ENCODE measurements at places on chromosomes 11 and 22.

- peak; percentile 18 for DNase-seq
These were observed 187.1 kb downstream of the BLID start for GRCh38 chr11:121928597-121929580.

GRCh38 chr22:32411402-32411801 lies 645 bp downstream of the RTCB start:
- peak; percentile 62 for DNase-seq

GRCh38 chr11:6419009-6419631 lies at the start of gene APBB1:
Gene APBB1 (minus strand): TSS chr11:6419094. CDS start chr11:6411347, 7,747 bp downstream.
- DNase-seq, result peak; percentile 89

GRCh38 chr11:122898799-122899198 lies 16.2 kb downstream of the JHY start:
- no peak for DNase-seq

DNA sequence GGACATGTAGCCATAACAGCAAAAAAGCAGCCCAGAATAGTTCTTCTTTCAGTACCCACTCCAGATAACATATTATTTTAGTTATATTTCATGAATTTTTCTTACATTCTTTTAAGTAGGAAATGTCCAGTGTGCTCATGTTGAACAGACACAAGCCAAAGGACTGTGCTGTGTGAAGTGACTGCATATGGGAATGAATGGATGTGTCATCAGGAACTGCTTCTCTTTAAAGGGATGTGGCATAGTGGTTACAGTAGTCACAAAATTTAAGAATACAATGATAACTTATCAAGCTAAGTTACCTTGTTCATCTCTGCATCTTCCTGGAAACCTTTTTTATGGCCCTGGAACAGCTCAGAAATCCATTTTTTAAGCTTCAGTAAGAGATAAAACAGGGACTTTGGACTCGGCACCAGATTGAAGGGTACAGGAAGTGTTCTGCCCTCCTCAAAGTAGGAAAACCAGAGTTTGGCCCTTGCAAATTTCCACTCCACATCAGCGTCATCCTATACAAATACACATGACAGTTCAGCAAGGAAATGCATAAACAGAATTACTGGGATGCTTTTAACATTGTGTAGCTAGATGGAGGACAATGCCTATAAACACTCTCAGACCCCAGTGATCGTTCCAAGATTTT lies 112.8 kb downstream of the TRPC6 start:
- peak; percentile 15 for DNase-seq

DNA sequence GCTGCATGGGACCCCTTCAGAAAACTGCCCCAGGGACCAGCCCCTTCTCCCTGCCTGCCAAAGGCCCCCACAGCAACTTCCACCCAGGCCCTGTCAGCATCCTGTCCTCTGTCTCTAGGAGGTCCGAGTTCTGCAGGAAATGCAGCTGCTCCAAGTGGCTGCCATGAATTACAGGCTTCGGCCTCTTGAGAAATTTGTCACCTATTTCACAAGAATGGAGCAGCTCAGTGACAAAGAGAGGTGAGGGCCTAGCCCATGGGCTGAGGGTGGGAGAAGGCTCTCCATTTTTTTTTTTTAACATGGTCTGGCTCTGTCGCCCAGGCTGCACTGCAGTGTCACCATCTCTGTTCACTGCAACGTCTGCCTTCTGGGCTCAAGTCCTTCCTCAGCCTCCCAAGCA lies 7.3 kb downstream of the RGL4 start:
- no peak for DNase-seq

DNA sequence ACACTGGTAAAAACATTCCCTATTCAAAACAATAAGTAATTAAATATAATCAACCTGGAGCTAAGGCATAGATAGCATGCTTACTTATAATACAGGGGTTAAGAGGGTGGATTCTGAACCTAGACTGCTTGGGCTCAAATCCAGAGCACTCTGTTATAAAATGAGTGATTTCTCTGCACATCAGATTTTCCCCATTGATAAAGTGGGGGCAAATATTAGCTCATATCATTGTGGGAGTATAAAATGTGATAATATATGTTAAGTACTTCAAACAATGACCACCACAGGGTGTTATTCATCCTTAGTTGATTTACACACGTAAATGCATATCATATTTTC lies 139.4 kb downstream of the LUZP2 start:
- no peak for DNase-seq

DNA sequence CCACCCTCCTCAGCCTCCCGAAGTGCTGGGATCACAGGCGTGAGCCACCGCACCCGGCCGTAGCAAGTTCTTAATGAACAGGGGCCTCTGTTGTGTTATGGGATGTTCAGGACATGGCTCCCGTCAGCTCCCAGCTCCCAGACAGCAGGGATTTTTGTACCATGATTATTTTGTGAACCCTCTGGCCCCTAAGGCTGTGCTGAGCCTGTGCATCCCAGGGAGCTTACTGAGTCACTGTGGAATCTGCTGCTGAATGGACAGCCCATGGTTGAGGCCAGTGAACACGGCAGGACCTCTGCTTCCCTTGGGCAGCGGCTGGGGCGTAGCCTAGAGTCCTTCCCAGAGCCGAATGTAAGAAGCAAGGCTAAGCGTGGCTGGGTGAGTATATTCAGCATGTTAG lies 245.2 kb downstream of the NTM start:
- DNase-seq, result no peak

DNA sequence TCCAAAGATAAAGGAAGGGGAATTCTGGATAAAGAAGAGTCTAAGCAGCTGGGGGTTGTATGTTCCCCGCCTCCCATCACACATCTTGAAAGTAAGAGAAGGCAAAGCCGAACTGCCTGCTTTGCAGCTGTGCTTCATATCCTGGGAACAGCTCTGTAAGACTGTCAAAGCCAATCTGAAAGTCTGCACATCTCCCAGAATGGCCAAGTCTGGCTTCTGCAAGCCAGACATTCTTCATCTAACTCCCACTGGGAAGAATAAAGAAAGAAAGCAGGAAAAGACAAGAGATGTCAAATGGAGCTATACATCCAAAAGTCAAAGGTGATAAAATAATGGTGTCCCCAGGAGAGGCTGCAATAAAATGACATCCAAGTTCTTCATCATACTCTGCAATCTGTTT lies 15.4 kb downstream of the MORC2 start:
- DNase-seq, result no peak

GRCh38 chr11:12864316-12865156 lies 144.6 kb upstream of the RASSF10 start:
- DNase-seq, result peak; percentile 90

- peak; percentile 40 for DNase-seq
These were observed 21.4 kb downstream of the XRCC6 start for GRCh38 chr22:41642331-41643110.

DNA sequence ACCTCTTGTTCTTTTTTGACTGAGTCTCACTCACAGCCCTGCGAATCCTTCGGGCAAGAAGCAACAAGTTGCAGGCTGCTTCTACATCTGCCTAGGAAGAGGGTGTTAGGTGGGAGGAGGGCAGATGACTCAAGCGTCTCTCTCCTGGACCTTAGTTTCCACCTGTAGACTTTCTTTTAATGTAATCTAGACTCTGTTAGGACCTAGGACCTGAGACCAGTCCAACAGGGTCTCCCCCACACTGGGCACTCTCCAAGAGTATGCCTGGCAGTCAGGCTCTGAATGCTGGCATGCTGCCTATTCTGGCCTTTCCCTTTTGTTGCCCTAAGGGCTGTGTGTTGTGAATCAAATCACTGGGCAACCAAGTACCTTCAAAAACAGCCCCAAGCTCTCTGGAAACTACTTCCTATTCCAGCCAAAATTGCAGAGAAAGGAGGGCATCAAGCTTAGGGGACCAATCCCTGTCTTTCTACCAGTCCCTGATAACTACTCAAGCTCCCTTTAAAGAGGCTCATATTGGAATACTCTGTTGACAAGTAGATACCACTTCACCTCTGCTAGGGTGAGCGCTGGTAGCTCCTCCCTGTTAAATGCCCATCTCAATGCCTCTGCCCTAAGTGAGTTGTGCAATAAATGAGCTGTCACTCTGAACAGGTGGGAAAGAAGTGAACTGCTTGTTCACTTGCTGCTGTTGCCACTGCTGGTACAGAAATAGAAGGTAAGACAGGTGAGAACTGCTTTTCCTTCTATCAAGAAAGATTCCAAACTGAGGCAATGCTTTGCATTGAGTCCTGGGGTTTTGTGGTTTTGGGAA lies at the start of gene BBOX1:
TSS of gene BBOX1 (plus strand) at position 514 of the 814 bp plus-strand sequence. CDS start 14,616 bp downstream, outside the sequence.
- peak; percentile 54 for DNase-seq

DNA sequence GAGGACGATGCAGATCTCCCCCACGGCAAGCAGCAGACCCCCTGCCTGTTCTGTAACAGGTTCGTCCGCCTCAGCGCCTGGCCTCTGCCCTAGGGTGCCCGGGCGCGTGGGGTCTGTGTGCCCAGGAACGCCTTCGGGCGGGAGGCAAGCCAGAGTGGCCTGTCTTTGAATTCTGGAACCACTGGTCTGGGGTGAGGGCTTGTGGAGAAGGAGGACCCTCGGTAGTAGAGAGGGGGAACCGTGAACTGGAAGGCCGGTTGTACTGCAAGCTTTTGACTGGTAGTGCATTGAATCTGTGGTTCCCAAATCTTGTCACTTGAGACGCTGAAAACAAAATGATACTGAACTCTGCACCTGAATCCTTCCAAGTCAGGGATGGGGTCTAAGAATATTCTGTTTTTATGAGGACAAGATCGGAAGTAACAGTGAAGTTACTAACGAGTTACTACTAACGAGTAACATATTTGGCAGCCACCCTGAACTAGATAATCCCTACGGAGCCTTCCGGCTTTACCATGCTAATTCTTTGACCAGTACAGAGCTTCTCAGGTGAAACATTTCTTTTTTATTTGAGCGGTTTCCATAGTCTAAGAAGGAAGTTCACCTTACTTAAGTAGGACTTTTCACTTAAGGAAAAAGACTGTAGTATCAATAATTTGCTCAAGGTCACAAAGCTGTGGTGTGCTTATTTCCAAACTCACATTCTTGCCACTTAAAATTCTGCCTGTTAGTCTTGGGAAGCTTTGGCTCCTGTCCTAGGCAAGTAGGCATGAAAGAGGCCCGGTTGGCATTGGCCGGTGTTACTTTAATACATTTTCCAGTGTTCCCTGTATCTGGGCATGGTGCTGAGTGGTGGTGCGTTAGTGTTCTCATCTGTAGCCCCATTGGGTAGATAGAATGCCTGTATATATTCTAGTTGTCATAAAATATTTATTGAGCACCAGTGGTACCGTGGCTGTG lies 860 bp downstream of the PRMT3 start:
- peak; percentile 16 for DNase-seq

DNA sequence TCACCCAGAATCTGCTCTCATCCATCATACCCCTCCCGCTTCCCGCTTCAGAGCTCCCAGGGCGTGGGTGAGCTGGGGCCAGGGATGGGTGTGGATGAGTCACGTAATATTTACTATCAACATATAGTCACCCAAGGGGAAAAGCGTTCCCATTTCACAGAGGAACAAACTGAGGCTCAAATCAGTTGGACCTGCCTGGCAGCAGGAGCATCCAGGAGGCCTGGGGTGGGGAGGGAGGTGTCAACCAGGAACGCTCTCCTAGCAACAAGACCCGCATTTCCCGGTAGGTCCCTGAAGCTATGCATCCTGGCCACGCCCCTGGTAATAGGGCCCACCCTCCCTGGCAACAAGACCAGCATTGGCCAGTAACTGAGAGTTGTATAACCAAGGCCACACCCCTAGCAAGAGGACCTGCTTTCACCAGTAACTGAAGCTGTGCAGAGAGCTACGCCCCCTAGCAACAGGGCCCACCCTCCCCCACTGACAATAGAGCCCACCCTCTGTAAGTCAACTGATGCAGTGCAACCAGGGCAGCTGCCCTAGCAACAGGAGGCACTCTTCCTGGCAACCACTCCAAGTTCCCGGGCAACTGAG lies 32.7 kb upstream of the TXNRD2 start:
- peak; percentile 78 for DNase-seq

- DNase-seq, result no peak
These were observed 93.5 kb downstream of the GRAMD1B start for GRCh38 chr11:123523539-123523938.

GRCh38 chr22:44975427-44976262 lies 34.2 kb downstream of the PHF21B start:
- DNase-seq, result peak; percentile 95

GRCh38 chr11:126949066-126949891 lies 51.3 kb downstream of the KIRREL3 start:
- DNase-seq, result peak; percentile 90

DNA sequence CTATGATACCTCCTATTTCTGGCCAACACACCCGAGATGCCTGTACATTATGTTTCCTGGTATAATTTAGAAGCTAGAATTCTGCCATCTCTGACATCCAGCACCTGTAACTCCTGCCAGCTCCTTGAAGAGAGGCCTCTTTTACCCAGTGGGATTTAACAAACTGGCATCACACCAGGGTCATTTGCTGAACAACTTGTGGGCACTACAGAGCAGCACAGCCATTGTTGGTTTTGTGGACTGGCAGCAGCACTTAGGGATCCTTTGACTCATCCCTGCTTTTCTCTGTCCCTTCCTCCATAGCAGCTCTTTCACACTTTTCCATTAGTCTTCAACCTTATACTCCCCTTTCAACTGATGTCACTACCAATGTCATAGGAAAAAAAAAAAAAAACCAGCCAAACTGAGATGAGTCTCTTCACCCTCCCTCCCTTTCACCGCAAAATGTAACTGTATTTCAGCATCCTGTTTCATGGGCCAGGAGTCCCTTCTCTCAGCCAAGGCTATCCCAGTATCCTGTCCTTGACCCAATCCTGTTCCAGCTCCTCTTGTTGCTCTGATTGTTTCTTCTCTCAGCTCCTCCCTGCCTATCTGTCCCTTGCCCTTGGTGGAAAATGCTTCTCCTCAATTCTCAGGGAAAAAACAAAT lies 68.7 kb downstream of the PPFIBP2 start:
- DNase-seq, result no peak

DNA sequence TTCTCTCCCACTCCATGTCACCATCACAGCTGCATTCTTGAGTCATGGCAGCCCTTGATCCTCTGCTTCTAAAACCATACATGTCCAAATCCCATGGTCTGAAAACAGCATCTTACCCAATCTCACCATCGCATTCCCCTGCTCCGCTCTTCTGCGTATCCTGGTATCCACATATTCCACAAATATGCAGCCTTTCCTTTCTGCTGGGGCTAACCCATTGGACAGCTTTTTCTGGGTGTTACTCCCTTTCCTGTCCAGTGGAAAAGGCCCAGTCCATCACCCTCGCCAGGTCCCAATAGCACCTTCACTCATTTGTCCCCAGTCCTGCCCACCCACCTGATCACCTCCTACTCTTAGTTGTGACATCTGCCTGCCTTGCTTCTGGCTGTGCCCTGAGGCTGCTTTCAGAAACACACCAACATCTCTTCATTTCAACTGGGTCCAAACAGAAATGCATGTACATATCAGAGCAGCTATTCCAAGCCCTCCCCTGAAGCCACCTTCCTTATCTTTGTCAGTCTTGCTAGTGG lies 237.6 kb upstream of the TBCEL start:
- no peak for DNase-seq
